Activated CD4-positive, alpha-beta T cell treated with anti-CD3 and anti-CD28 coated beads, Interleukin-2, amount 50 U/mL, for 16 hours (primary cell): ENCODE measurements at places on chromosomes 5 and 9.

GRCh38 chr5:77065256-77065655, 21.8 kb downstream of the ZBED3 start:
- DNase-seq = no peak

DNA sequence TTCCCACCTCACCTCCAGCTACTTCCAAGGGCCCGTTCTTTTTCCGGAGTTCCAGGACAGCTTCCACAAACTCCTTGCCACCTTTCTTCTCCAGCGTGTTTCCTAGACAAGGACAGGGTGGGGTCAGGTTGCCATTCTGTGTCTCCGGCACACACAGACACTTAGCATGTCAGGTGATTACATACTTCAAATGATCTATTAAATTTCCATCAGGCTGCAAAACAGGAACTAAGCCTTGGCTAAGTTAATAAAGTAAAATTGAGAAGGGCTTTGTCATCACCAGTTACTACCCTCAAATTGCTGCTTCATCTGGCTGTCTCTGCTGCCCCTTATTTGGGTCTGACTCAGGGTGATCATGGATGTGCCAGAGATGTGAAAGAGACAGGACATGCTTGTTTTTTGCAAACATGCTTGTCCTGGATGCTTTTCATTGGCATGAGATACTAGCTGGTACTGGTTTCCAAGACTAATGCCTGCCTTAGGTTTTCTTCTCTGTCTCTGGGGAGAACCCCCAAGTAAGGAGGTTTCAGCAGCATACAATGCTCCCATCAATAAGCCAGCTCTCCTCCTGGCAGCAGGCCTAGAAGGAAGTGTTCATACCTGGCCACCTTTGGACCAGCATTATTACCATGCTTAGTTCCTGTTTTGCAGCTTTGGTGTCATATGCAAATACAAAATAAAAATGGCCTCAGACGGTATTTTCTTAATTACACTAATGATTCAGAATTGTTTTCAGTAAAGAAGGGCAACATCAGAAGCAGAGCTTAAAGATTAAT, 52.9 kb downstream of the MACROH2A1 start:
- DNase-seq = no peak

DNA sequence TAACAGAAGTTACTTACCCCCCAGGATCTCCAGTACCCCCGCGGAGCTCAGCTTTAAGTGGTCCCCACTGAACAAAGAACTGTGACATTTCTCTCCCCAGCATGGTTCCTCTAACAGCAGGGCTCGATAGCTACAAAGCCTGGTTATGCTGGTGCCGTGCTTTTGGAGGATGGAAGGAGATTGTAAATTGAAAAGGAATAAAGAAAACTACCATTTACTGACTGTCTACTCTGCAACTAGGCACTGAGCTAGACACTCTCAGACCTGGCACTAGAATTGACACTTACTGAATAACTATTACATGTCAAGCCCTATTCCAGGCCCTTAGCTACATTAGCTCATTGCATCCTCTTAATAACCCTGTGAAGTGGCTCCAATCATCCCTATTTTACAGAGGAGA, 145.3 kb downstream of the TTLL11 start:
- DNase-seq = no peak

GRCh38 chr9:97970165-97970564, 13.0 kb upstream of the ANP32B start:
- no peak for DNase-seq

DNA sequence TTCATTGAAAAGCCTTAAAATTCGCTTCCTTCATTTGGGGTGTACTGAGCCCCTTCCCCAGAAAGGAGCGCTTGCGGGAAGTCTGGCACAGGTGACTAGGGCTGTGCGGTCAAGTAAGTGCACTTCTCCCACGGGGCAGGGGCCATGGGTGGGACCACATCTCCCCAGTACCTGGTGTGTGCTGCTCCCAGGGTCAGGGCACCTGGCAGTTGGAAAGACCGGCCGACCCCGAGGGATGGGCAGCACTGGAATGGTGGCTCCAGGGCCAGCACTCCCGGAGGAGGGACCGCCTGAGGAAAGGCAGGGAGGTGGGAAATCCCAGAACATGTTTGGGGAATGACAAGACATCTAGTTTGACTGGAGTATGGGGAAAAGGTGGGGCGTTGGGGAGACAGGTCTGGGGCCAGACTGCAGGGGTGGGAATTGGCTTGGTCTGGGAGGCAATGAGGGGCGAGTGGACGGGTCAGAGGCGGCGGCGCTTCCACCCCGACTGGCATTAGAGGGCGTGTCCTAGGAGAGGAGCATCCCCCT, 727 bp upstream of the GLIPR2 start:
- no peak for DNase-seq

DNA sequence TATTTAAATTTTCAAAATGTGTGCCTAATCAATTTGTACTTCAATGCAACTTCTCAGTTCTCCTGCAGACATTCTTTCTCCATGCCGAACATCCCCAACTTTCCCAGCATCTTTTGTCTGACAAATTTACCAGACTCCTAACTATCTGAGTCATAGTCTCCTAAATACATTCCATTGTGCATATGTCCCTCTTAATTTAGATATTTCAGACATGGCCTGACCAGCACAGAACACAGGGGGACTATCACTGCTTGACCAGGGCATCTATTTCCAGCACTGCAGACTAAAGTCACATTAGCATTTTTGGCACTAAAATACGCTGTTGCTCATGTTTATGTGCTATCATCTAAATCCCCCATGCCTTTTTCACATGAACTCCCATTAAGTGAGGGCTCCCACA, 71.9 kb downstream of the ITGA1 start:
- DNase-seq = no peak
